M059J (cell line): ENCODE measurements at places on chromosomes 1 and 21.

DNA sequence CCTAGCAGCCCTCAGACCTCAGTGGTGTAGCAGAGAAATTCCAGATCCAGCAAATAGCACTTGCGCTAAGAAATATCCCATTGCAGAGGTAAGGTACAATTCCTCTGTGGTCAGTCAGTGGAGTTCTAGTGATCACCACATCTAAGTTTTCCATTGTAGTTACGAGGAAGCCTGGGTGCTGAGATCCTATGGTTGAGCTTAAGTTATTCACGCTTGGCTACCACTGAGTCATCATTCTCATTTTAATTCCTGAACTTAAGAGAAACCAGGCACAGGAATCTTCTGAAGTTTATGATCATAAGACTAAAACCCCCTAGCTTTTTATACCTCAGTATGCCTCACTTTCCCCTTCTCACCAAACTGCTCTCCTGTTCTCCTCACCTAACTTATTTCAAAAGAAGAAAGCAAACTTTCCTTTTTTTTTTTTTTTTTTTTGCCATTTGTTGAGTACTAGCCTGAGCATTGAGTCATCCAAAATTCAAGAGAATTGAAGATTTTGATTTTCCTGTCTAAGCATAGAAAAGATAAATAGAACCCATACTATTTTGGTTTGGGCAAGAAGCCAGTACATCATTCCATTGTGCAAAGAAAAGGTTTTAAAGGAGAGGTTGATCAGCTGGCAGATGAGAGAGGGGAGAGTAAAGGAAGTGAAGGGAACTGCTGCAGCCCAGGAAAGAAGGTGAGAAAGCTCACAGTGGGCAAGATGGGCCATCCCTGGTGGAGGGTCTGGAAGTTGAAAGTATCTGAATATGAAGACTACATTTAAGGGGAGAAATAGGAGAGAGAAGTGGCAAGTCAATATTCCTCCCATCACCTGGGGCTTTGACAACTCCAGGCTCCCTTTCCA lies 39.9 kb downstream of the SERBP1 start:
- DNase-seq: peak; percentile 96

DNA sequence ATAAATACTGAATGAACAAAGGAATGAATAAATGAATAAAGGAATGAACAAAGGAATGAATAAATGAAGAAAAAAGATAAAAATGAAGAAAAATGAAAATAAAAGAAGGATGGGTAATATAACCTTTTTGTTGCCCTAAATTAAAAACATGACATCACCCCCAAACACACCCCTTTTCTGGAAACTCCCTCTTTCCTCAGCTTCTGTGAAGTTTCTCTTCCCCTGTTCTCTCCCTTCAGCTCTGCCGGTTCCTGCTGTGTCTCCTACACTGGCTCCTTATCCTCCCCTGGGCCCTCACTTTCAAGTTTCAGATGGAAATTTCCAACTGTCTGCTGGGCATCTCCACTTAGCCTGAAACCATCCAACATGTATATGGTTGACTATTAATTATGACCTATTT lies 37.9 kb downstream of the RAB3B start:
- no peak for DNase-seq

DNA sequence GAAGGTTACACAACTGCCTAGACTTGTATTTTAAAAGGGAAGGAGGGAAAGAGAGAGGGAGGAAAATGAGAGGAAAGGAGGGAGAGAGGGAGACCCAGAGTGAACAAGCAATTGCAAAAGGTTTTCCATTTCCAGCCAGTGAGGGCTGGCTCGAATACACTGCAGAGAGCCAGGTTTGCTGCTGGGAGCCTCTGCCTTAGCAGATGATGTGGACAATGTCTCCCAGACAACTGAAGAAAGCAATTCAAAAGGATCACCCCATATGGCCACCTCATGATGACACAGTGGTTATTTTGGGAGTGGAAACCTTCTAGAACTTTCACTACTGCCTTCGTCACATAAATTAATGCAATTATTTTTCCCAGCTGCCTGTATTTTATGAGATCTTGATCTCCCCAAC lies 86.4 kb downstream of the BCAR3 start:
- DNase-seq: peak; percentile 49

DNA sequence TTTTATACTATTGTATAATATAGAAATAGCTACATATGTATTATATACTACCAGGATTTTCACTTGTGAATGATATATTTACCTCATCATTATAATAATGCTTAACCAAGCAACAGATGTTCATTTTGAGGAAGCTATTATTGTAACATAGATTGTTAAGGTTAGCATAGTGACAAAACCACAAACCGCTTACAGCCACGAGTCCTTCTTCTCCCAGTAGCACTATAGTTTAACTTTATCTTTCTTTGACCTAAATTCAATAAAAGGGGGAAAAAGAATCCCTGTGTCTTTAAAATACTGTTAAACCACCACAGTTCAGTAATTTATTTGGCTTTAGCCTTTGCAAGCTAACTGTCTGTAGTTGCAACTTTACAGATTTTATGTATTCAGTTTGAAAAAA lies 1039.4 kb upstream of the B3GALT2 start:
- no peak for DNase-seq

GRCh38 chr1:15770313-15770962 lies 11.8 kb downstream of the FBLIM1 start:
- DNase-seq: no peak

- peak; percentile 26 for DNase-seq
Measured at GRCh38 chr1:76876655-76877395, 9.5 kb downstream of the ST6GALNAC5 start.

- DNase-seq: peak; percentile 64
Measured at GRCh38 chr1:247487057-247487456, 29.2 kb upstream of the OR2B11 start.
